CD4-positive, alpha-beta T cell (primary cell): ENCODE measurements at places on chromosomes 2 and 18. TPM values are rescaled to one million over a fixed set of nuclear protein-coding genes. Genes with fewer than 3 reads are reported as not detected.

Gene ZNF2
- not detected for total RNA-seq

Gene NT5C1B
- not detected for total RNA-seq

Gene CNDP1
- 0.39 TPM for total RNA-seq

Gene SGPP2
- 1.7 TPM for total RNA-seq

Gene ARHGAP25
- total RNA-seq: 39.3 TPM

Gene FEV
- not detected for total RNA-seq

Gene ASB18
- not detected for total RNA-seq

Gene CFAP221
- total RNA-seq: not detected

Gene RAD51AP2
- not detected for total RNA-seq

Gene FRZB
- total RNA-seq: not detected

Gene MYO5B
- total RNA-seq: not detected

Gene PLB1
- total RNA-seq: 1.3 TPM

Gene KATNAL2
- 1.5 TPM for total RNA-seq

Gene SPDYA
- 12.7 TPM for total RNA-seq

Gene REG3G
- total RNA-seq: not detected

Gene ALLC
- not detected for total RNA-seq

Gene TNP1
- total RNA-seq: not detected

Gene CDK15
- not detected for total RNA-seq

Gene HOXD13
- total RNA-seq: not detected

Gene PID1
- 0.38 TPM for total RNA-seq

Gene PASK
- 78.0 TPM for total RNA-seq

Gene NEURL3
- total RNA-seq: not detected

Gene CIB4
- not detected for total RNA-seq

Gene MAT2A
- total RNA-seq: 121 TPM

Gene WBP1
- 80.5 TPM for total RNA-seq

Gene IL36RN
- not detected for total RNA-seq

Gene ME2
- total RNA-seq: 15.6 TPM

Gene MFSD2B
- 0.28 TPM for total RNA-seq

Gene SERPINB4
- not detected for total RNA-seq

Gene INHA
- total RNA-seq: not detected

Gene DQX1
- 0.22 TPM for total RNA-seq

Gene C2orf68
- 31.2 TPM for total RNA-seq

Gene SPAST
- 7.0 TPM for total RNA-seq

Gene G6PC2
- total RNA-seq: not detected

Gene SERPINB11
- not detected for total RNA-seq

Gene SLC23A3
- total RNA-seq: 0.96 TPM

Gene AOX1
- not detected for total RNA-seq

Gene CCDC74A
- 0.60 TPM for total RNA-seq

Gene SERPINB3
- total RNA-seq: not detected

Gene PDCD1
- 11.4 TPM for total RNA-seq

Gene PARD6G
- total RNA-seq: 0.38 TPM

Gene COQ10B
- 53.4 TPM for total RNA-seq

Gene LINC00305
- not detected for total RNA-seq

Gene CNTNAP5
- total RNA-seq: not detected

Gene KCNIP3
- total RNA-seq: not detected

Gene CHRND
- not detected for total RNA-seq

Gene NAT8
- total RNA-seq: not detected

Gene ANKRD53
- 1.2 TPM for total RNA-seq

Gene FOXD4L1
- total RNA-seq: not detected

Gene ERBB4
- not detected for total RNA-seq

Gene AFF3
- total RNA-seq: 15.4 TPM

Gene LRRC30
- not detected for total RNA-seq

Gene APOB
- total RNA-seq: not detected

Gene UGT1A10
- total RNA-seq: not detected

Gene RAB6C
- total RNA-seq: not detected

Gene MLPH
- 0.39 TPM for total RNA-seq

Gene RABL2A
- 17.9 TPM for total RNA-seq
